Retina (tissue), 1 donor: ENCODE measurements at places on chromosomes 2 and 18.

- DNase-seq: no peak
These were observed 237.7 kb downstream of the HDAC4 start for GRCh38 chr2:239162976-239163687.

- no peak for DNase-seq
These were observed 147.6 kb downstream of the CYP26B1 start for GRCh38 chr2:72000110-72000509.

- no peak for DNase-seq
These were observed 26.0 kb upstream of the SSB start for GRCh38 chr2:169772651-169773050.

DNA sequence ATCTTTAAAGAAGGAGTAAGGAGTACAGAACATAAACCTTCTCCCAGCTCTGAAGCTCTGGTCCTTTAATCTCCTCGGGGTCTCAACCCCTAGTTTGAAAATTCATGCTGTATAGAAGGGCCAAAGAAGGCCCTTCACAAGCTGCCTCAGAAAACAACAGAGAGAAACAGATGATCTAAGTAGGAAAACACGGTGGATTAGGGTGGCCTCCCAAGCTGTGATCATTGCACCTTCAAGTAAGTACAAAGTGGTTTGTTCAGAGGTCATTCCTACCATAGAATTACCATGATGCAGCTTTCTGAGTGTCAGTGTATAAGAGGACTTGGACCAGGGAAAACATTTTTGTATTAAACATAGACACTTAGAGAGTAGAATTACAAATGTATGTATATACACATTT lies 10.9 kb downstream of the TMEM169 start:
- no peak for DNase-seq

DNA sequence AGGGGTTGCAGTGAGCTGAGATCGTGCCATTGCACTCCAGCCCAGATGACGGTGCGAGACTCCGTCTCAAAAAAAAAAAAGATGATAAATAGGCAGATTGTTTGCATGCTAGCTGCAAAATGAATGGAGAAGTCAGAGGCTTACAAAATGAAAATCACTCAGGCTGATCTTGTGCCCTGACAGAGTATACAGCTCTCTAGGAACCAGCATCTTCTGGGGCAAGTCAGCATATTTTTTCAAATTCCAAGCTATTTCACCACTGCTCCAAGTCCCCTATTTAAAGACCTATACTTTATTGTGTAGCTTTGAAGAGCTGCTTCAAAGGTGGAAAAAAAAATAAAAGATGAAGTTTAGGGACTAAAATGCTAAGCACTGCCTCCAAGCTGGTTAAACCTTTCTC lies 6.1 kb downstream of the E2F6 start:
- no peak for DNase-seq

- DNase-seq: no peak
These were observed 103.4 kb downstream of the ALMS1 start for GRCh38 chr2:73489053-73489452.

- no peak for DNase-seq
These were observed 450.1 kb downstream of the SLC4A3 start for GRCh38 chr2:220077488-220077887.

- no peak for DNase-seq
These were observed 61.8 kb upstream of the ARL4C start for GRCh38 chr2:234558642-234559041.

GRCh38 chr2:171136024-171136423 lies 24.7 kb downstream of the TLK1 start:
- DNase-seq: no peak

GRCh38 chr2:41928526-41928925 lies 119.3 kb upstream of the PKDCC start:
- no peak for DNase-seq

DNA sequence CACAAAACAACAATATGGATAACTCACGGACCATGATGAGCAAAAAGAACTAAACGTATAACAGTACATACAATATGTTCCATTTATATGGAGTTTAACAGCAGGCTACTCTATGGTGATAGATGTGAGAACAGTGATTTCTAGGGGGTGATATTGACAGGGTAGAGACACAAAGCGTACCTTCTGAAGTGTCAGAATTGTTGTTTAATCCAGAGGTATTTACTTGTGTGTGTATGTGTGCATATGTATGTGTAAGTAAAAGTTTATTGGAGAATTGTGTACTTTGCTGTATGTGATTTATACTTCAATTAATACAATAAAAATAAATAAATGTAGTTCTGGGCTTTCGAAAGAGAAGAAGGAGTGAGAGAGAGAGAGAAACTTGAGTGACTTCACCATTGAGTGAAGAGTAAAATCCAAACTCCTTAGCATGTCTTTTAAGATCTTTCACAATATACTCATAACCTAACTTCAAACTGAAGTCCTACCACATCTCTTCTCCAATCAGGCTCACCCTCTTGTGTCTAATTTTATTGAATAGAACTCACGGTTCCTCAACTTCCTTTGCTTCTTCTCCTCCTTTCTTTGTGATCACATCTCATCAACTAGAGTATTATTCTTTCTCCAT lies 126.0 kb upstream of the KLF7 start:
- no peak for DNase-seq

GRCh38 chr2:233480490-233481202 lies 85.9 kb downstream of the USP40 start:
- DNase-seq: peak; percentile 39

- DNase-seq: no peak
These were observed 7.5 kb upstream of the CFAP221 start for GRCh38 chr2:119536707-119537106.

DNA sequence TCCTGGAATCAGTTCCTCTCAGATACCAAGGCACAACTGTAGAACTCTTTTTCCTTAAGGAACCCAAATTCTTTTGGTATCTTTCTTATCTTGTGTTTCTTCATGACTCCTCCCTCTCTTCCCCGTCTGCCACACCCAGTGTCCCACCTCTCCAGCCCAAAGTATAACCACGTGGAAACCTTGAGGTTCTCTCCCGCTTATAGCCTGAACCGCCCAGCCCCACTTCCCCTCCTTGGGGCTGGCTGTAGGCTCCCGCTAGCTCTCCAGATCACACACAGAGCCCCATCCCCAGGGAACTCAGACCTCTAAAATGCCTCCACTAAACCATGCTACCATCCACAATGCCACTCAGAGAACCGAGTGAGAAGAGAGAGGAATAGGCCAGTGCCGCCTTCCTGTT lies 87.5 kb downstream of the MAPRE2 start:
- no peak for DNase-seq

- no peak for DNase-seq
These were observed 12.9 kb upstream of the GEMIN6 start for GRCh38 chr2:38765149-38765548.

DNA sequence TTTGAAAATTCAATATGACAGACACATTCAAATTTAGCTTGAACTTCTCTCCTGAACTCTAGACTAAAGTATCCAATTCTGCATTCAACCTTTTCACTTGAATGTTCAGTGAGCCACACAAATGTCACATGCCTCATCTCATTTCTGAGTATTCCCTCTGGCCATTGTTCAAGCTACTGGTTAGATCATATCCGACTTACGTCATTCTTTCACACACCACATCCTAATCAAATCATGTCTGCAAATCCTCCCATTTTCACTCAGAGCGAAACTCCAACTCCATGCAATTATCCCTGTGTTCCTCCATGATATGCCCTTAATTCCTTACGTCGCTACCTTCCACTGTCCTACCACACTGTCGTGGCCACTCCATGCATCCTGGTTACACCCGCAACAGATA lies 425.1 kb downstream of the CBLN2 start:
- no peak for DNase-seq

DNA sequence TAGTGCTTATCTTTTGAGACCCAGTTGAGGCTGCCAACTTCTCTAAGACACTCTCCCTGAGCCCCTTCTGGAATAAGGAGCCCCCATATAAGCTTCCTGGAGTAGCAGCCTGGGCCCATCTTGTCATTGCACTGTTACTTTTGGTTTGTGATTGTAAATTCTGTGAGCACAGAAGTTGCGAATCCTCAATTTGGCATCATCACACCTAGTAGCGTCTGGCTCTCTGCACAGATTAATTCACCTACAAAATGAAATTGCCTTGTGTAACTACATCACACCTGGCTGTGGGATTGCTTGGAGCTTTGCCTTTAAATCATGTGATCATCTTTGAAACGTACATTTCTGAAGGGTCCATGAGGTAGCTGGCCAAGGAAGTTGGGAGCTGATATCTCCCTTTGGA lies 193.2 kb upstream of the BCL2L11 start:
- no peak for DNase-seq

- DNase-seq: no peak
These were observed 313.8 kb upstream of the MMADHC start for GRCh38 chr2:149901231-149901859.

- DNase-seq: no peak
These were observed 342.0 kb downstream of the HRH4 start for GRCh38 chr18:24802456-24802855.

DNA sequence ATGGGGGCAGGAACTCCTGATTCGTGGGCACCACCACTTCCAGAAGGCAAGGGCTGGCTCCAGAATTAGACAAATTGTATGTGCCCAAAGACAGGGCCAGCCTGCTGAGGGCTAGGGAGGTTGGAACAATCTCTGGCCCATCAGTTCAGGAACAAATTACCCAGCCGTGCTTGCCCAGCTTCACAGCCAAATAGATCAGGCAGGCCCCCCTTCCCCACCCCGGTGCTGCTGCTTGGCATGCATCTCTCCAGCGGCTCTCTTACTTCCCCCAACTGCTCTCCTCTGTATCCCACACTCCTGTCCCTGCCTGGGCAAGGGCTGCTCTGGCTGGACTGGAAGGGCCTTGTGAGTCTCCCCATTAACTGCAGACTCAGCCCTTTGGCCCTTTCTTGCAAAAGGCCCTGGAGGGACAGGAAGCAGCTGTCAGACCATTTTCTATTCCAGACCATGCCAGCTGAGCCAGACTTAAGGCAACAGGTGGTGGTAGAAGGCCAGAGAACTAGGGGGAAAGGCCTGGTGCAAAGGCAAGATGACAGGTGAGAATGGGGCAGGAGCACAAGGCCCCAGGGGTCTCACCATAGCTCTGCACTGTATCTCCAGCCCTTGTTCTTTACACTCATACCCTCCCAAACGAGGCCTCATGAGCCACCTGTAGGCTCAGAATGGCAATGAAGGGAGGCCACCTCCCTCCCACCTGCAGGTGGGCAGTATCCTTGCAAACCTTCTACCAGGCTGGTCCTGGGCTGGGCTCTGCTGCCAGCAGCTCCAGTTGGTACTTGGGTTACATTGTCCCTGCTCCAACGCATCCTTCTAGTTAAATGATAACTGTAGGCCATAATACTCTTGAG lies 30.7 kb upstream of the ACAA2 start:
- DNase-seq: no peak

GRCh38 chr2:237904831-237905599 lies 45.6 kb downstream of the RAMP1 start:
- DNase-seq: no peak

- no peak for DNase-seq
These were observed 125.8 kb upstream of the ZNF804A start for GRCh38 chr2:184472481-184472880.

- DNase-seq: no peak
These were observed 39.7 kb downstream of the C2orf76 start for GRCh38 chr2:119326938-119327337.

DNA sequence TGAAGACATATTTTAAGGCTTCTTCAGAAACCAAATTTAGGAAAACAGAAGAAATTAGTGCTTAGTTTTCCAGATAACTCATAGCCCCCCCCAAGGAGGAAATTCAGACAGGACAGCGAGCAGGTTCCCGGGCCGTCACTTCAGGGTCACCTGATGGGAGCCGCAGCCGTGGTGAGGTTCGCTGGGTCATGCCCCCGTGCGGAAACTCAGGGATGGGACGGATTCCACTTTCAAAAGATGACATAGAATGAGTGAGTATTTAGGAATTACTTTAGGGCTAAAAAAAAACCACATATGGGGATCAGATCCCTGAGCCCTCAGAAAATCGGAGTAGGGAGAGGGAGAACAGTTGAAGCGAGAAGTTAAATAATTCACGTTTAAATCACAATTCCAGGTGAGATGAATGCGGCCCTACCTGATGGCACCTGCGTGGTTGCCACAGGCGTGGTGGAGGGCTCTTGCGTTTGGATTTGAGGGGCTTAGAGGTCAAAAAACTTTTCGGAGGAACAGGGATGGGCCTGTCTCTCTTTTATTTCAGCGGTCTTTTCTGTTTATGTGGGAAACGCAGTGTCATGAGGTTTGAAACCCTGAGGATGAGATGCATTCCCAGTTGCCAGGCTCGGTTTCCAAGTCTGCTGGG lies 114.4 kb downstream of the NFATC1 start:
- no peak for DNase-seq

GRCh38 chr2:86484385-86484784 lies 43.2 kb downstream of the KDM3A start:
- DNase-seq: no peak

GRCh38 chr2:98835831-98836385 lies 100.1 kb downstream of the CRACDL start:
- DNase-seq: peak; percentile 29

DNA sequence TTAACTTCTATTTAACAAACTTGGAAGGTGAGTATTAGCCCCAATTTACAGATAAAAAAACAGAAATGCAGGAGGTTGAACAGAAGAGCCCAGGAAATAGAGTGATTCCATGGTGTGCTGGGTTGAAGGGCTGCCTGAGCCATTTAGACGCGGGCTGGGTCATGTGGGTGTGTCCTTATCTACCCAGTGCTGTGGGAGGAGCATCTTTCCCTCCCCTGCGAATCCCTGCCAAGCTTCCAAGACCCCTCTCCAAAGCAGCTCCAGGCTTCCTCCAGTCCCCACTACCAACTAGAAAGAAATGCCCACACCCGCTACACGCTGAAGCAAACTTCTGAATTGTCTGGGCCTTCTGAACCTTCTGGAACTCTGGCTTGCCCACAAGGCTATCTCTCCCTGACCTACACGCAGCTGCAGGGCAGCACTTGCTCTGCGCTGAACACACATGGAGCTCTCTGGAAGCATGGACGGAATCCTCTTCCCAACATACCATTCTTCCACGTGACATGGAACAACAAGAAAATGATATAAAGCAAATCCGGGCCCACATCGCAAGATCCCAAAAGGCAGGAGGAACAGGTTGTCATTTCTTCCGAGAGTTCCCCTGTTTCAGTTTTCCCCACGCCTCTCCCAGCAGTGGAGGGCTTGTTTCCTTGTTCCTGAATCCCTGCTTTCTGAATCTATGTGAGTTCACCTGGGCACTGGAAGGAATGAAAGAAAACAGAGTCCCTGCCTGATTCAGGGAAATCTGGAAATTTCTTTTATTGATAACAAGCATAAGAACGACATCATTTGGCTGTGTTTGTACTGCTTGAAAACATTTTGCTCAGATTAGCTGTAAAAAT lies 562.7 kb upstream of the ID2 start:
- DNase-seq: no peak

DNA sequence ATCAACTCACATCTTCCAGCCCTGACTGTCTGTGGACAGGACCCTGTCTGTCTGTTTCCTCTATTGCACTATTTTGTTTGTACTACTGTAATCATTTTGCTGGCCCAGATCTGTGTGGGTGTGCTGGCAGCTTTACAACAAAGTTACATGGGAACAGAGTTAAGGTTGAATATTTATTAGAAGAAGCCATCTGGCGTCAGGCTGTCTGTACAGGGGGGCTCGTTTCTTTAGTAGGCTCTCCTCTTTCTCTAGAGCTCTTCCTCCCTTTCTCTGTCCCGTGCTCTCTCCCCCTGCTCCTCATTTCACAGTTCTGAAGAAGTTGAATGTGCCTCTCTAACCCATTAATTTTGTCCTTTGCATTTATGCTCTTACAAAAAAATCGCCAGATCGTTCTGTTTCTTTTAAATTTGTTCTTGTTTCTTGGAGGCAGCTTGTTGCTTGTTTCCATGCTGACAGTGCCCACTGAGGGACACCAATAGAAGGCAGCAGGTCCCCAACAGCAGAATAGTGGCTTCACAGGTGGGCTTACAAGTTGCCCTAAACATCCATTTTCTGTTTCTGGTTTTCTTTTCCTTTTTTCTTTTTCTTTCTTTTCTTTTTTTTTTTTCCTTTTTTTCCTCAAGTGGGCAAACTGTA lies 315.2 kb upstream of the ZEB2 start:
- DNase-seq: peak; percentile 12
